NCI-H774 (cell line): ENCODE measurements at places on chromosomes 1 and 21.

DNA sequence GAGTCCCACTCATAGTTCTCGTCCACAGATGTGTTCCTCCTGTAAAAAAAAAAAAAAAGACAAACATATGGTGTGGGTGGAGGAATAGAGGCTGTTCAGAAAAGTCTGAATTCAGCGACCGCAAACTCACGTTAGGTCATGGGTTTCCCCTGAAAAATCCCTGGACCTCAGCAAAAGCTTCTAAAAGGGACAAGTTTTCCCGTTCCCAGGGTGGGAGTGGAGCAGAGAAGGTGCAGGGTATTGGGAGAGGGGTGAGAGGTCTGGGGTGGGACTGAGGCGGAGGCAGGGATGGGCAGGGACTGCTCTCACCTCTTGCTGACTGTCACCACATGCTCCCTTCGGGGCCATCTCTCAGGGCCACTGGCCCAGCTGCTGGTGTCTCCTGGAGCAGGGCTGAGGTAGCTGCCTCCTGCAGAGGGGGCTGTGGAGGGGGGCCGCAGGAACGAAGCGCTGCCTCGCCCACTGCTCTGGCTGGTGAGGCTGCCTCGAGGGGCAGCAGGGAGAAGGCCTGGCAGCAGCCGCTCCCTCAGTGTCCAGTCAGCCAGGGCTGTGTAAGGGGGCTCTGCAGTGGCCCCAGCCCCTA lies 2.6 kb upstream of the TAGLN2 start:
- no peak for DNase-seq

DNA sequence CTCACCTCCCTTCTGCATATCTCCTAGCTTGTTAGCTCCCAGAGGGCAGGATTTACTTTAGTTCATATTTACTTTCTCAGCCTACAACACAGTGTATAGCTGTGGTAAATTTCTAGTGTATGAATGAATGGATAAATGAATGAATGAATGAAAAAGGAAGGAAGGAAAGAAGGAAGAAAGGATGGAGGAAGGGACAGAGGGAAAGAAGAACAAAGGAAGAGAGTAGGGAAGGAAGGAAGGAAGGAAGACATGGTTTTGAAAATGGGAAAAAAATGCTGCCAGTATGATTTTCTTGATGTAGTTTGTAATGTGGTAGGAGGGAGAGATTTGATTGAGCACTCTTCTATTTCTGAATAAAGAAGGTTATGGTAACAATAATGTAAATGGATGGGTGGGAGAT lies 47.0 kb downstream of the LAMC2 start:
- DNase-seq, result no peak

DNA sequence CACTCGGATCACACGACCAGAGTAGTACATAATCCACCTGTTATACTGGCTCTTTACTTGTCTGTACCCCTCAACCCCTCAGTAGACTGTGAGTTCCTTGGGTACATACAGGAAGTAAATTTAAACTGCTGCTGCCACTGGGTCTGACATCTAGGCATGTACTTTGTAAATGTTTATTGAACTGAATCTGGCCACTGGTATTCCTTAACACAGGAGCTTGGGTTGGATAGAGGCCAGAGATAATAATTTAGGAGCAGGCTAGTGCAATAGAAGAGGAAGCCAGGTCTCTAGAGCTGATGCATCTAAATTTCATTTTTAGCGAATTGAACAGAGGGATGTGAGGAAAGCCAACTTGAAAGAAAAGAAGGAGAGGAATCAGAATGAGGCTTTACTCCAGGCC lies 12.4 kb downstream of the TTC4 start:
- DNase-seq, result no peak

DNA sequence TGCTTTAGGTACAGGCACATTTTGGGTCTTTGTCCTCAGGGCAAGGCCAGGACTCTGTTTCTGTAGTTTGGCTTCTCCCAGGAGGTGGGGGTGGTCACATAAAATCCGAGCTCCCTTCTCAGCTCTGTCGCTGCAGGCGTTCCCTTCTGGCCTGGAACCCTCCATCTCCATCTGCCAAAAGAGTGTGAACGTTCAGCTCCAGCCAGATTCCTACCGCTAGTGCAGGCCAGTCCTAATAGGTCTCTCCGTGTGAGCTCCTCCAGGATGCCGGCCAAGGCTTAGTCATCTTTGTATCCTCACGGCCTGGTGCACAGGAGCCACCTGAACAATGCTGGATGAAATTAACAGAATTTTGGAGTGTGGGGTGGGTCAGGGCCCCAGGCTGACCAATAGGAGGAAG lies 19.9 kb upstream of the KCNA10 start:
- DNase-seq, result no peak

- no peak for DNase-seq
These were observed 12.9 kb downstream of the MOV10 start for GRCh38 chr1:112687361-112687760.

- no peak for DNase-seq
These were observed 10.4 kb downstream of the KYAT3 start for GRCh38 chr1:88982055-88982454.

DNA sequence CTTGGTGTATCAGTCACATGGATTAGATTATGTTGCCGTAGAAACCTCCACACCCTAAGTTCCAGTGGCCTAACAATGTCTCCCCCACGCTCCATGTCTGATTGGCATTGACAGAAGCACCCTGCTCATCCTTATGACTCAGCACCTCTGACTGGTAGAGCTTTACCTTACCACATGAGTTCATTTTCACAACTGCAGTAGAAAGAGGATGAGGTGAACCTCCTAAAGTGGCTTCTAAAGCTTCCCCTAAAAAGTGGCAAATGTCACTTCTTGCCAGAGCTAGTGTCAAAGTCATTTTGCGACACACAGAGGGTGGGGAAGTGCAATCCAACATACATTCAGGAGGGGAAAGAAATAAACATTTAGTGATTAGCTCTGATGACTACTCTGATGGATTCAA lies 30.6 kb upstream of the LYPD8 start:
- DNase-seq, result no peak

GRCh38 chr1:57741521-57741920 lies 317.7 kb upstream of the DAB1 start:
- DNase-seq, result no peak

- DNase-seq, result no peak
These were observed 212.1 kb upstream of the FMN2 start for GRCh38 chr1:239879321-239880170.

DNA sequence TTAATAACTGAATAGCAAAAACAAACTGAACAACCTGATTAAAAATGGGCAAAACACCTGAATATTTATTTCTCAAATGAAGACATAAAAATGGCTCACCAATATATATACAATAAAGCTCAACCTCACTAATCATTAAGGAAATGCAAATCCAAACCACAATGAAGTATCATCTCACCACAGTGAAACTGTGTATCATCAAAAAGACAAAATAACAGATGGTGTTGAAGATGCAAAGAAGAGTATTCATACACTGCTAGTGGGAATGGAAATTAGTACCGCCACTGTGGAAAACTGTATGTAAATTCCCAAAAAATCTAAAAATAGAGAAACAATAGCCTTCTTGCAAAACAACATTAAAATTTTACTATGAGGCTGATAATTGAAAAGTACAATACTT lies 1660.1 kb upstream of the B3GALT2 start:
- DNase-seq, result no peak

DNA sequence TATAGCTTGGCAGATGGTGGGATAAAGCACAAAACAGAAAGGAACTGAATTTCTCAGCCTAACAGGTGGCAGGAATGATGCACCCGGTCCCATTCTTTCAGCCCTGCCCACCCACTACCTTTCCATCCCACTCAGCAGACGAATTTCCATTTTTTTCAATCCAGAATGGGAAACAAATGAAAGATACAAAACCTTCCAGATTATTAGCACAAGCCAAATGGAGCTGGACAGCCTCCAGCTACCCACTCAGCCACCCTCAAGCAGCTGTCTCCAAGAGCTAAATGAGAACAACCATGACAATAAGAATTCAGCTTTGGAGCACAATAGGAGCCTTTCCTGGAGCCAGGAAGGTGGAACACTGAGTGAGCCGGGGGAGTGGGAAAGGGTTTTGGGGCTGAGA lies 96.3 kb upstream of the ST6GALNAC5 start:
- DNase-seq, result no peak

DNA sequence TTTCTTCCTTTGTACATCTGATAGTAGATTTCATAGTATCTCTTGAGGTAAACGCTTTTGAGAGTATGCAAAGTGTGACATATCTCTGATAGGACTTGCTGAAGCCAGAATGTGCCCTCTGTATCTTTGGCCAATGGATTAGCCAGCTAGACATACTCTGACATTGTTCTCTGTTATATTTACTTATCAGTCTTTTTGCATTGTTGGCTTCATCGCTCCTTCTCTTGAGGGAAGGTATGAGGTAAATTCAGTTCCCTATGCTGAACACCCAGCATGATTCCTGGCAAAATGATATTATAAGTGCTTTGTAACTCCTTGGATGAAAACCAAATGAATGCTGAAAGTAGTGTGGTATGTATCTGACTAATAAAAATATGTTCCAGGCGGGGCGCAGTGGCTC lies 163.2 kb upstream of the CACYBP start:
- DNase-seq, result no peak

- no peak for DNase-seq
These were observed 43.1 kb downstream of the OPRD1 start for GRCh38 chr1:28855046-28855445.

- no peak for DNase-seq
These were observed 78.5 kb upstream of the KAZN start for GRCh38 chr1:14519976-14520375.

DNA sequence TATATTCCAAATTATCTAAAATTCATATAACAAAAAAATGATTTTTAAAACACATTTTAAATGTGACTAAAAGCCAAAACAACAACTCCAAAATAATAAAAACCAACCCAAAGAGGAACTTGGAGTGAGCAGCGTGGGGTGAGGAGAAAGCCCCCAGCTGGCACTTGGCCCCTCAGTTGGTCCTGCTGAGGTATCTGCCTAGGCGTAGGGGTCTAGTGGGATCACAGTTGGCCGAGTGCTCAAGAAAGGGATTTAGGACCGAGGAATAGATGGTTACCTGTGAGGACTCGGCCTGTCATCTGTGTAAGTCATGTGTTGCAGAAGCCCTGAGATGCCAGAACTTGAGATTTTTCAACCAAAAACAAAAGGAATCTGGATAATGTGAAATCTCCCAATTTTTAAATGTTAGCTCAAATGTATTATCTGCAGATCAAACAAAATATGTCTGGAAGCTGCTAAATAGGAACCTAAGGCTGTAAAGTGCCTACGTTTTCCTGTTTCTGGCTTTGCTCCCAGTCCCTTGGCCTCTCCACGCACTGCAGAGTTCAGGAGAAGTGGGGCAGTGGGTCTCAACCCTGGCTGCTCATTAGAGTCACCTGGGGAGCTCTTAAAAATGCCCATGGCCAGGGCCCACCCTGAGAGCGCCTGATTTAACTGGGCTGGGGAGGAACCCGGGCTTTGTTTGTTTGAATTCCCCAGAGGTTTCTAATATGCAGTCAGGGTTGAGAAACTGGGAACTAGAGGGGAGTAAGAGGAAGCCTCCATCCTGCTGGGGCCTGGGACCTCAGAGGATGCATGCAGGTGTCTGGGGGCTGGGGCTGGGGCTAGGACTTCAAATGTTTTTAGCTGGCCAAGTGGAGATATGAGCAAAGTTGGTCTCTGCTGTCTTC lies 38.5 kb upstream of the LDLRAP1 start:
- DNase-seq, result no peak
